Dorsolateral prefrontal cortex (tissue), 122 donors: ENCODE measurements at places on chromosomes 6 and 20. TPM values are rescaled to one million over a fixed set of nuclear protein-coding genes. Genes with fewer than 3 reads are reported as not detected.

Gene OR2J3
- not detected for total RNA-seq

Gene UBD
- total RNA-seq, result not detected

Gene ATP6V1G2
- 228 TPM for total RNA-seq

Gene RING1
- 43.6 TPM for total RNA-seq

Gene OR11A1
- not detected for total RNA-seq
